ENCODE measurements at places on chromosomes 1 and 21. TPM values are rescaled to one million over a fixed set of nuclear protein-coding genes. Genes with fewer than 3 reads are reported as not detected.

Gene KRTAP12-2
- total RNA-seq, result 8.2 TPM

Gene OLIG1
- total RNA-seq, result not detected

Gene HSPG2
- total RNA-seq, result 97.5 TPM

Gene CFHR3
- not detected for total RNA-seq

Gene LRRC71
- total RNA-seq, result not detected

Gene TPTE
- not detected for total RNA-seq

Gene DARS2
- 7.1 TPM for total RNA-seq

Gene NBPF20
- 3.4 TPM for total RNA-seq

Gene DCST2
- 13.4 TPM for total RNA-seq

Gene KCNC4
- 4.5 TPM for total RNA-seq

Gene FALEC
- total RNA-seq, result not detected

Gene KCNE2
- not detected for total RNA-seq

Gene C1orf185
- not detected for total RNA-seq

Gene OR2T10
- 0.80 TPM for total RNA-seq

Gene HHAT
- 8.4 TPM for total RNA-seq

Gene SH2D1B
- total RNA-seq, result not detected

Gene NPR1
- total RNA-seq, result 19.2 TPM

Gene CYB5RL
- total RNA-seq, result 5.2 TPM

Gene CFHR1
- total RNA-seq, result not detected

Gene UTS2
- total RNA-seq, result not detected

Gene UMODL1
- total RNA-seq, result 0.15 TPM
